Activated CD8-positive, alpha-beta memory T cell treated with anti-CD3 and anti-CD28 coated beads for 1 hour (primary cell): ENCODE measurements at places on chromosomes 2 and 18.

GRCh38 chr2:152594792-152595191 is 122.5 kb downstream of the PRPF40A start:
- no peak for DNase-seq

DNA sequence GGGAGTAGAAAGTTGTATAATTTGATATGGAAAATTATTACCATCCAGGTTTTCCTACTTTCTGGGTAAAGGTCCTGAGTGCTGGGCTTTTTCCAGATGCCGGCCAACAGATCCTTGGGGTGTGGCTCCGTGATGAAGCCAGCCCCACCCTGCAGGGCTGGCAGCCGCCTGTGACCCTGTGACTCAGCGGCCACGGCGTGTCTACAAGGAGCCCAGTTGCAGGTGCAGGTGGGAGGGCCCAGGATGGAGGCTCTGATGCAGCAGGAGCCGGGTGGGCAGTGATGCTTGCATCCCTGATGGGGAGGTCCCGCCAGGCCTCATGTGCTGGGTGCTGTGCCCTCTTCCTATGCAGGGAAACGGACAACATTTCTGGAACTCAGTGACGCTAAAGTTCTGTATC is 96.0 kb upstream of the ALKAL2 start:
- no peak for DNase-seq

GRCh38 chr2:234444893-234445292 is 52.0 kb downstream of the ARL4C start:
- DNase-seq: peak; percentile 36

DNA sequence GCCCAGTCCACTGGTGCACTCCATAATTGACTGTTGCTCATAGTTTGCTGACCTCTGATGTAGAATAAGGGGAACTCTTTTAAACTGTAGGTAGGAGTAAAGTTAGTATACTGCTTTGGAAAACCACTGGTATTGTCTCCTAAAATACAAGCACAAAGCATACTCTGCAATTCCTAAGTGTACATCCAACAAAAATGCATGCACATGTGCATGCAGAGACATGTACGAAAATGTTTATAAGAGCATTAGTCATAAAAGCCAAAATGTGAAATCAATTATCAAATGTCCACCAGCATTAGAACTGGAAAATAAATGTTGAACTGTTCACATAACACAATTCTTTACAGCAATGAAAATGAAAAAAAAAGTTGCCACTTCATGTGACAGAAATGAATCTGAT is 39.8 kb upstream of the DDX18 start:
- no peak for DNase-seq
